Inflammatory macrophage (primary cell): ENCODE measurements at places on chromosomes 7 and 10.

GRCh38 chr7:92436612-92437445, 10.5 kb upstream of the GATAD1 start:
- DNase-seq = peak; percentile 65

- DNase-seq = no peak
Observed at GRCh38 chr7:16562456-16563220, 36.0 kb downstream of the LRRC72 start.

GRCh38 chr7:26858735-26859134, 5.7 kb downstream of the SKAP2 start:
- no peak for DNase-seq

GRCh38 chr10:45460235-45460878, 86.3 kb downstream of the ALOX5 start:
- DNase-seq = peak; percentile 84

DNA sequence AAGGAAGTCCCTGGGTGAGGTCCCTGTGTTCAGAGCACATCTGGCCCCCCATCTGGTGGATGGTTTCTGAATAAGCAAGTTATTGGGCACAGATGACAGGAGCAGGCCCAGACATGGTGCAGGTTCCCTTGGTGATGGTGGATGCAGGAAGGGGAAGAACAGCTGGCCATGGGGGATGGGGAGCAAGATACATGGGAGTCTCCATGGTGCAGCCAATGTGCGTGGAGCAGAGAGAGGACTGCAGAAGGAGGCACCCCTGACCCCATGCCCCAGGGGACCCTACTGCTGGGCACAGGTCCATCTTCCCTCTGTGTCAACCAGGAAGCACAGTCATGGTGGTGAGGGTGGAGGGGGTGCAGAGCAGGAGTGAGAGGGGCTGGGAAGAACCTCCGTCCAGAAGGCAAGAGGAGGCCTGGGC, 43.8 kb upstream of the RABGEF1 start:
- no peak for DNase-seq

DNA sequence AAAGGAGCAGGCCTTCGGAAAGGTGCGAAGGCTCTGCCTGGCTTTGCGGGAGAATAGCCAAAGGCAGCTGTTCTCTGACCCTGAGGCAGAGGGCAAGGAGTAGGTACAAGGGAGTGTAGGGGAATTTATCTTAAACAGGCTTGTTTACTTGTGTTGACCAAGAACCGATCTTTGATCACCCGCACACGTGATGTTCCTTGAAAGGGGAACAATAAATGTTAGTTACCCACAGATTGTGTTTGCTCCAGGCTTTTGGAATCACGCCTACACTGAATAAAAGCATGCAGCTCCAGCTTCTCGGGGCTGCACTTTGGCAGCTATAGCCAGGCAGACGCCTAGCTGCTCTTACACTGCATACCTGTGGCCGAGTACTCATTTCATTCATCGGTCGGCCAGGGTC, 420.8 kb downstream of the PHF14 start:
- no peak for DNase-seq

DNA sequence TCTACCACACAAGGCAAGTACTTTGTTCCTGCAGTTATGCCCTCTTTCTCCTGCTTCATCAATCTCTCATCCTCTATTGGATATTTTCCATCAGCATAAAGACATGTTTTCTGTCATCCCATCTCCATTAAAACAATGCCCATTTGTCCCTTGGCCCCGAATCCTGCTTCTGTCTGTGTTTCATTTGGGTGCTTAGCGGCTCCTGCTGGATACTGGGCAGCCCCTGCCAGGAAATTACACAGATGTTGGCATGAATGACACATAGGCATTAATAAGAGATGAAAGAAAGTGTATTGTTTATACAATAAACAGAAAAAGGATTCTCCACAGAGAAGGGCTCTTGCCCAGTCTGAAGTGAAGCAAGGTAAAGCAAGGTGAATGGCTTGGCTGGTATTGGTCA, 765.3 kb downstream of the REEP3 start:
- DNase-seq = no peak

DNA sequence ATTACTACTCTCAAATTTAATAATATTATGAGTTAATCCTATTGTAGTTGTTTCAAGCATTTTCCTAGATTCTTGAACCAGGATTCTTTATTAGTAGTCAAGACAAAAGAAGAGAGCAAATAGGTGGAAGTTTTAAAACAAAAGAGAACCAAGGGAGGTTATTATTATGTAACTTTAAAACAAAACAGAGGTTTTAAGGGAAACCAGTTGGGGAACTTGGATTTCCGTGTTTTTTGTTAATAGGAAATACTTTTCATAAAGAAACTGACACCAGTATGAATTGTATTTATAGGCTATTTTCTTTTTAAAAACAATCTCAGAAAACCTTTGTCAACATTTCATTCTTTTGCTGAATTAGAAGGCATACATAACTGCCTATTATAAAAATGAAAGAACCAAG, 183.9 kb downstream of the WNT2 start:
- peak; percentile 26 for DNase-seq

DNA sequence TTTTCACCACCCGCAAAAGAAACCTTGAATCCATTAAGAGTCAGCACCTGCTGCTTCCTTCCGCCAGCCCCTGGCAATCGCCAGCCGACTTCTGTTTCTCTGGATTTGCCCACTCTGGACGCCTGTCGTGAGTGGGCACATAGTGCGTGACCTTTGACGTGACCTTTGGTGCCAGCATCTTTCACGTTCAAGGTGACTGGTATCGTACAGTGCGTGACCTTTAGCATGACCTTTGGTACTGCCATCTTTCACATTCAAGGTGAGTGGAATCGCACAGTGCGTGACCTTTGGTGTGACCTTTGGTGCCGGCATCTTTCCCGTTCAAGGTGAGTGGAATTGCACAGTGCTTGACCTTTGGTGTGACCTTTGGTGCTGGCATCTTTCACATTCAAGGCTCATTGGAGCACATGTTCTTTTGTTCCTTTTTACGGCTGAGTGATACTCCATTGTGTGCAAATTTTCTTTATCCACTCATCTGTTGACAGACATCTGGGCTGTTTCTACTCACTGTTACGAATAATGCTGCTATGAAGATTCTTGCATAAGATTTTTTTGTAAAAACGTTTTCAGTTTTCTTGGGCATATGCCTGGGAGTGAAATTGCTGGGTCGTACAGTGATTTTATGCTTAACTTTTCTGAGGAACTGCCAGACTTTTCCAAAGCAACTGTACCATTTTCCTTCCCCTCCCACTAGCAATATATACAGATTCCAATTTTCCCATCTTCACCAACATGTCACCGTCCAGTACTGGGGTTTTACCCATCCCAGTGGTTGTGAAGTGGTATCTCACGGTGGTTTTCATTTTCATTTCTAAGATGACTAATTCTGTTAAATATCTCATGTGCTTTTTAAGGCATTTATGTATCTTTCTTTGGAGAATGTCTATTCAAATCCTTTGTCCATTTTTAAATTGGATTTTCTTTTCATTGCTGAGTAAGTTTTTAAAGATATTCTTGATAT, 145.3 kb downstream of the DIP2C start:
- DNase-seq = no peak

- DNase-seq = peak; percentile 62
Observed at GRCh38 chr10:95400787-95401186, 110.0 kb upstream of the PDLIM1 start.

DNA sequence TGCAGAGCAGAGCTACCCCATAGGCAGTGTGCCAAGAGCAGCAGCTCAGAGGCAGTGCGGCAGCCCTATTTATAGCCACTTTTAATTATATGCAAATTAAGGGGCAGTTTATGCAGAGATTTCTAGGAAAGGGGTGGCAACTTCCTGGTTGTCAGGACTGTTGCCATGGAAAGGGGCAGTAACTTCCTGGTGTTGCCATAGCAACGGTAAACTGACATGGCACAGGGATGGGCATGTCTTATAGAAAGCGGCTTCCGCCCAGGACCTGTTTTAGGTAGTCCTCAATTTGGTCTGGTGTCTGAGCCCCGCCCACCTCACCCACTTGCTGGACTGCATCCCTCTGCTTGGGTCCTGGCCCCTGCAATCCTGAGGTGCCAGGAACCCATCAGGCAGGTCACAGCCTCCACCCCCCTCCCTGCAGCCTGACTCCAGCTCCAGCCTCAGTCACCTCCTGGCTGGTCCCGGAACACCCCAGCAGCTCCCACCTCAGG, 115.8 kb downstream of the TMEM130 start:
- no peak for DNase-seq

- no peak for DNase-seq
Observed at GRCh38 chr10:123906884-123907652, 15.5 kb upstream of the CPXM2 start.

GRCh38 chr7:115229401-115230105, 307.7 kb downstream of the MDFIC start:
- no peak for DNase-seq

- peak; percentile 17 for DNase-seq
Observed at GRCh38 chr10:13700473-13701144, 113.8 kb downstream of the PRPF18 start.

GRCh38 chr10:100209303-100209702, 20.1 kb downstream of the CHUK start:
- DNase-seq = no peak

DNA sequence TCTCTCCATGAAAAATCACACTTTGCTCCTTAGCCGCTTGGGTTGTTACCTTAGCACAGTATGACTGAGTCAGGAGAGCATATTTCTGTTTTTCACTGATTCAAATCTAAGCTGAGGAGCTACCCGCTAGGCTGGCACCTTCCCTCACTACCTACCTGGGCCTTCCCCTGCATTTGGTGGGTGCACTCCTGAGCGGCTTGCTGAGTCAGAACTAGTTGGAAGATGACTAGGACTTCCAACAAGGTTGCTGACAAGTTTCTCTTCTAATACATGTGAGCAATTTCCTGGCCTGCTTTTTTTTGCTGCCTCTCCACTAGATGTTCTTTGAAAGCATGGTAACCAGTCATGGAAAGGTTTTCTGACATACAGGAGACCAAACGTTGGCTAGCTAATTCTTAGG, 43.8 kb upstream of the SEC61G start:
- DNase-seq = no peak

GRCh38 chr7:101880282-101881054, 63.0 kb downstream of the CUX1 start:
- no peak for DNase-seq

GRCh38 chr10:42950606-42951485, 126.0 kb upstream of the RET start:
- no peak for DNase-seq

DNA sequence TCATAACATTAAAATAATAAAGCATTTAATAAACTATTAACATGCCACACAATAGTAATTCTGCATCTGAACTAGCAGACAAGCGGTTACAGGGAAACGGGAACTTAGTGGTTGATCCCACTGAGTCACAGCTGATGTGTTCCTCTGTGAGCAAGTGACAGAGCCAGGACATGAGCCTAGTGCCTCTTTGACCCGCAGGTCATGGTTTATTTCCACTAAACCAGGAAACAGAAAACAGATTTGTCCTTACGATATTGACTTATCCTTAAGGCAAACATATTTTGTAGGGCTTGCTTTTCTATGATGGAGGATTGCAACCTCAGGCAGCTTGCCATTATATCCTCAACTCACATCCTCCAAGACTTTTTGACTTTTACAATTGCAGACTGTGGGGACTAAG, 987.3 kb downstream of the CCSER2 start:
- no peak for DNase-seq

DNA sequence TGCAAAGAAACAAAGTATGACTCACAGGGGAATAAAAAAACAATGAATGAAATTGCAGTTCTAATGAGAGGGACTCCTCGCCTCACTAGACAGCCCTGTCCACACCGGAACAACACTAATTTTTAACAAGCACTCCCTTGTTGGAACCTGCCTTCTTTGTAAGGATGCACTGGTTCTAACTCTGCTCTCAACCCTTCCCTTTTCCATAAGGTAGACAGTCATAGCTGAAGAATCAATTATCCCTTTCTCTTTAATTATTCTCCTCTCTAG, 65.1 kb downstream of the TSPAN12 start:
- no peak for DNase-seq

DNA sequence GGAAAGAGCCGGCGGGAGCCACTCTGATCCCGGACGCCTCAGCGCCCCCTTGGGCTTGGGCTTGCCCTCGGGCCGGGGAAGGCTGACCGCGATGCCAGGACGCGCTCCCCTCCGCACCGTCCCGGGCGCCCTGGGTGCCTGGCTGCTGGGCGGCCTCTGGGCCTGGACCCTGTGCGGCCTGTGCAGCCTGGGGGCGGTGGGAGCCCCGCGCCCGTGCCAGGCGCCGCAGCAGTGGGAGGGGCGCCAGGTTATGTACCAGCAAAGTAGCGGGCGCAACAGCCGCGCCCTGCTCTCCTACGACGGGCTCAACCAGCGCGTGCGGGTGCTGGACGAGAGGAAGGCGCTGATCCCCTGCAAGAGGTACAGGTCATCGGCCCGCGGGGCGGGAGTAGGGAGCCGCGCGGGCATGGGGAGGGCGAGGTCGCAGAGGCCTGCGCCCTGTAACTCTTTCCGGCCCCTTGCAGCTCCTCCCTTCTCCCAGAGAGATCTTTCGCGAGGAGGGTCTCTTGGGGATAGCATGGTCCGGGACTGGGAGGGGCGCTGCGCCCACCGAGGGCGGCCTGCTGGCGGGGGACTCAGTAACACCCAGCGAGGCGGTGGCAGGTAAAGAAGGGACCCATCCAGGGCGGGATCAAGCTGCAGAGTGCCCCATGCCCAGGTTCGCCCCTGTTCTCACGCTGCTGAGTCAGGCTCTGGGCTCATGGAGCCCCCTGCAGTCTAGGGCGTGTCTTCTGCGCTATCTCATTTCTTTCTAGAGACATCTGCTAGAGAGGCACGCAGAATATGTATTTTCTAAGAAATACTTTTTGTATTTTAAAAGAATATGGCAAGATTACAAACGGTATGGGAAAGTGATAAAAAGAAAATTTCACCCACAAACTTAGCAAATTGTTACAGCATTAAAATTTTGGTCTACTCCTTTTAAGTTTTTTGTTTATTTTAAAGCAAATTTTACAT, 687 bp downstream of the EPDR1 start:
- DNase-seq = peak; percentile 17

DNA sequence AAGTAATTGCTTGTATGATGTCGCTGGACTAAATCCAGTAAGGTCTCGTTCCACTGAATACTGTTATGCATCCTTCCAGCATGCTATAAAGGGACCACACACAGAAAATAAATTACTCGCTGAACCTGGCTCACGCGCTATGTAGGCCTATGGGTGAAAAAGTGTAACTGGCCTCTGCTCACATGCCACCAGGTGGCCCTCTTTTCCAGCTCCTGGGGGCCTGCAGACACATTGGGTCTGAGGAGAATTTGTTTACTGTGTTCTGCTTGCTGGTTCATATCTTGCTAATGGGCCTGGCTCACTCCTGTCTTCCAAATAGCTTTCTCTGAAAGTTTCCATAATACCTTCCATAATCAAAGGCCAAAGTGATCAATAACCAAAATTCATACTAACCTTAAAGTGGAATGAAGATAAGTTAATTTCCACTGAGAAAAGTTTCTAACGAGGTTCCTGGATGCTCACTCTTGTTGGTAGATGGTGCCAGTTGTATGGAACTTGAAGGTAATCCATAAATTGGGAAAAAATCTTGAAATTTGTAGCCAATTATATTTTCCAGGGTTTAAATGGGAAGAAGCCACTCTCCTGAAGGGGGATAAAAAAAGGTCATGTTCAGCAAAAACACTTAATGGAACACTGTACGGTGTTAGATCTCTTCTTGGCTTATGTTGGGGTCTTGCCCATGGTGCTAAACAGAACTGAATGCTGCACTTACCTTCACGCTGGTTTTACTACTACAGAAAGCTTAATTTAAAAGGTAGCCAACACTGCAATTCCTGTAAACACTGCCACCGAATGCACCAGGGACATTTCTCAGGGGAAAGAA, 27.0 kb upstream of the ZPBP start:
- DNase-seq = no peak

GRCh38 chr10:88200312-88201032, 337.0 kb downstream of the PTEN start:
- DNase-seq = no peak
